ENCODE measurements at places on chromosomes 3 and 15. TPM values are rescaled to one million over a fixed set of nuclear protein-coding genes. Genes with fewer than 3 reads are reported as not detected.

Gene BLM
- total RNA-seq, result 4.5 TPM

Gene PLIN1
- total RNA-seq, result 10.6 TPM

Gene DLL4
- 2.3 TPM for total RNA-seq

Gene MME
- total RNA-seq, result 2.2 TPM

GRCh38 chr3:14845180-14845579 lies 26.4 kb downstream of the FGD5 start:
- no peak for DNase-seq

DNA sequence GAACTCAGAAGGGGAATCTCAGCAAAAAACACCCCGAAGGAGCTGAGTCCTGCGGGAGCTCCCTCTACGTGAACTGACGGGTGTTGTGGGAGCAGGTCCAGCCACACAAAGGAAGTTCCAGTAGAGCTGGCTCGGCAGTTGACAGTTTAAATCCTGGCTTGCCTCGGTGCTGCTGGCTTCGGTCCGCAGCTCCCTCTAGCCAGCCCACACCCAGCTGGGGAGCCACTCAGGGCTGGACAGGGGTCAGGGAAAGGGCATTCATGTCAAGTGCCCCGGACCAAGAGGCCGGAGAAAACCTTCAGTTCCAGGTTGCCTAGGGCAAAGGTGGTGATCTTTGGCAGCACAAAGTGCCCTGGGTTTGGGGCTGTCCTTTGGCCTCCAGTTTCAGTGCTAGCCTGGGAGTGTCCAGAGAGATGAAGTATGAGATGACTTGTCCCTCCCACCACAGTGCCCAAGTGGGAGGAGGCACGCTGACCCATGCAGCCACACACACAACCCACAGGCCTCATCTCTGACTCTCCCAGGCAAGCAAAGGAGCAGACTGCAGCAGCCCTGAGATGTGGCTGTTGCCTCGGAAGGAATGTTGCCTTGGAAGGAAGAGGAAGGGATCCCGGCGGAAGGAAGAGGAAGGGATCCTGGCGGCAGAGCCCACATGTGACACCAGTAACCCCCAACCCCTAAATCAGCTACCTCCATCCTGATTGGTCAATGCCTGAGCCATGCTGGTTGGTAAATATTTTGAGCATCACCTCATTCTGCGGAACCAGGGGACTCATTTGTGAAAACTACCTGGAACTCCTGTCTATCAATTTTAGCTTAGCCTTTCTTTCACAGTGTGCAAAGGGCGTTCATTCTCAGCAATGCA lies 13.9 kb upstream of the ANPEP start:
- DNase-seq, result peak; percentile 53

GRCh38 chr15:84598250-84598649 lies 2.6 kb upstream of the ZSCAN2 start:
- DNase-seq, result no peak

DNA sequence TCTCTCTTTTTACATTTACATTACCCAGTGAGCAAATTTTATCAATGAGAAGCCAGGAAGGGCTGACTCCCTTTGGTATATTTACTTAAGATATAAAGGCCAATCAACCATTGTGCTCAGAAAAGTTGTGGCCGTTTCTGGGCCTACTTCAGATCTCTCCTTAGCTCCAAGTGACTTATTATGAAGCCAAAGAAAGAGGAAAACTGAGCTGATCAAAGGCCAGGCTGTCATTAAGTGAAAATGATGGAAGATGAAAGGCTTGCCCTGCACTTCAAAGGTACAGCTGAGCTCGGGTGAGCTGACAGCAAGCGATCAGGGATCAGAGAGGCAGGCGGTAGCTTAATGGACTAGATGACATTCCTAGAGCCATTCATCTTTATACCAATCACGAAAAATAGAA lies 24.8 kb downstream of the VGLL4 start:
- DNase-seq, result no peak

GRCh38 chr3:169041677-169042171 lies 621.8 kb downstream of the MECOM start:
- no peak for DNase-seq

- DNase-seq, result no peak
Observed at GRCh38 chr3:39839484-39839883, 30.1 kb downstream of the MYRIP start.

GRCh38 chr3:131988209-131988608 lies 46.6 kb downstream of the CPNE4 start:
- no peak for DNase-seq

All from adrenal gland (tissue), 19 donors.